Frontal cortex (tissue), 4 donors: ENCODE measurements at places on chromosomes 13 and 19.

DNA sequence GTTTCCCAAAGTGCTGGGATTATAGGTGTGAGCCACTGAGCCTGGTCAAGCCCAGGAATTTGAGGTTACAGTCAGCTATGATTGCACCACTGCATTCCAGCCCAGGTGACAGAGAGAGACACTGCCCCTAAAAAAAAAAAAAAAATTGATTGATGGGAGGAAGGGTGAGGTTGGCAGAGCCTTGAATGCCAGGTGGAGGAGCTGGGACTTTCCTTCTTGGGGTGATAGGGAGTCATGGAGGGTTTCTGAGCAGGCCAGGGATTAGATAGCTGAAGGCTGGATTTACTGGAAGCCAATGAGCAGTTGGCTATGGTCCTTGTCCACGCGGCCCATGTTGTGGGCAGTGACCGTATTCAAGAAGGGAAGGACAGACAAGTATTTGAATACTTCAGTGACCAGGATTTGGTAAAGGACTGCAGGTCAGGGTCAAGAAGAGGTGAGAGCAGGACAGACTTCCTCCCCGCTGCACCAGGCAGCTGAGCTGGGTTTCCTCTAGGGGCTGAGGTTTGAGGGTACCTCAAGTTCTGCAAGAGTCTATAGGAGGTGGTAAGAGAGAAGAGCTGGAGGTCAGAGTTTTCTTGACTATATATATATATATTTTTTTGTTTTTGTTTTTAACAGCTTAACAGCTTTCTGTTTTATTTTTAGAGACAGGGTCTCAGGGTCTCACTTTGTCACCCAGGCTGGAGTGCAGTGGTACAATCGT is 6.9 kb upstream of the ICAM4 start:
- no peak for DNase-seq

- peak; percentile 71 for DNase-seq
Measured at GRCh38 chr19:2719920-2720776, 1.0 kb downstream of the DIRAS1 start.

DNA sequence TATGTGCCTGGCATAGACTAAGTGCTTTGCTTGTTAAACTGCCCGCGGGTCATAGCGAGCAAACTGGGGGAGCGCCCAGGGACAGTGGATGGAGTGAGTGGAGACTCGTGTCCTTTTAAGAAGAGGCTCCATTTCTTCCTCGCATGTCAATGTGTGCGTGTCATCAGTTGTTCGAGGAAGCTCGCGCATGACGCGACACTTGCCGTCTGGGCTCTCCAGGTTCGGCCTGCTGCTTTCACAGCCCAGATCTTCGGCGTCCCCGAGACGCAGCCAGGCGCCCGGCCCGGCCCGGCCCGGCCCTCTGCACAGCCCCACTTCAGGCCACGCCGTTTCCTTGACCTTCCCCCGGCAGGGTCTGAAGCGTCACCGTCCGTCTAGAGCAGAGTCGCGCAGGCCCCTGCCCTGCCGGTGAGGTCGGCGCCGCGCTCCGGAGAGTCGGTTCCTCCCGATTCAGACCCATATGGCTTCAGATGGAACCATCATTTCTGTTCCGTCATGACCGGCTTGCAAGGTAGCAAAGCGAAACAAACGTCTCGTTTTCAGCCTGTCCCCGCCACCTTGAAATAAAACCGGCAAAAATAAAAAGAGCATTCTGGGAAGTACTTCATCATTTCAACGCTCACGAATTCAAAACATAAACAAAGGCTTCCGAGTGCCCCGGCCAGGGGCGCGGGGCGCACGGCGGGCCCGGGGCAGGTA is 599 bp upstream of the ARHGEF7 start:
- peak; percentile 42 for DNase-seq

- no peak for DNase-seq
Measured at GRCh38 chr19:8449830-8450229, 5.1 kb downstream of the HNRNPM start.

DNA sequence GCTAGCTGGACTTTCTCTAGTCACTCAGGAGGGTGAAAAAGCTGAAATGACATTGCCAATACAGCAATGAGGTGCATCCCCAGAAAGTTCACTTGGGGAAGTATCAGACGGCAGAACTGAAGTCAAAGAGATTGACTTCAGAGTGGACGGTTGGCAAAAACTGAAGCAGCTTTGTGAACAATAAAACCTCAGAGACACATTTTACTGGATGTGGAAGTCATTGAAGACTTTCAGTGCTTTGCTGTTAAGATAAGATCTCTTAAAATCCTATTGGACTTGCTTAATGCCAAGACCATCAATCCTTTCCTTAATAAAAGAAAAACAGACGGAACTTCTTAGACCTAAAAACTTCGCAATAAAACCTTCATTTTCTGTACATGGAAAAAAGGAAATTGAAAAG is 103.7 kb downstream of the ABCC4 start:
- DNase-seq, result no peak

DNA sequence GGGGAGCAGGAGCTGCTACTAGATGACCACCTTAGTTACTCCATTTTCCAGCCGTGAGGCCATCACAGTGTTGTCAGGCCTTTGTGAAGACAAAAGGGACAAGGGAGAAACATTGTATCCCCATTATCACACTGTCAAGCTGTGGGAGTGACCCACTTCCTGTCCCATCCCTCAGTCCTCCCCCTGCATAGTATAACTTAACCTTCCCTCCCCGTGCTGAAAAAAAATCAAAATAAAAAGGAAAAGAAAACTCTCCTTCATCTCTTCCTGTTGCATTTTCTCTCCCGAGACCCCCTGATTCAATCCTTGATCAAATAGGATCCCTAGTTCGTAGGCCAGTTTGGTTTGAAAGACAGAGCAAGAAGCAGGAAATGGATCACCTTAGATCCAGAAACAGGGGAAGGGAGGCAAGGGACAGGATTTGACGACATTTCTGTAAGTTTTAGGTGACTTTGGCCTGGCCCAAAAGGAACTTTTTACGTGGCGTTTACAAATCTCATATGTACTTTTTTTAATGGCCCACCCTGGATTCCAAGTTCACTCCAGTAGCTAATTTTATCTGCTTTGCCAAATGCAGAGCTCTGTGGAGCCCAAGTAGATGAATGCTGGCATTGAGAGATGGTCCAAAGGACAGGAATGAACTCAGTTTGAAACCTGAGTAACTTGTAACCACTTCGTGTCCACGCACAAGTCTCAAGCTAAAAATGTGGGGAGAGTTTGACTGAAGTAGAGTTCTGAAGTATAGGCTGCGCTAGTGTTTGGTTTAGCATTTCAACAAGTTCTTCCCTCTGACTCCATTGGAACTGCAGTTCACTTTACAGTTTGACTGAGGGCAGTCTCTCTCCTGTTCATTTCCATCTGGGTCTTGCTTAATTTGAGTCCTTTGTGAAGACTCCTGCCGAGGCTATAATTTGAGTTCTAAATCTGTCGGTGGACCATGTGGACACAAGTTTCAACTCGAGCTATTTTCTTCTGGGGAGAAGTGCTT is 16.6 kb upstream of the GATAD2A start:
- DNase-seq, result no peak

GRCh38 chr13:29746148-29746677 is 104.2 kb downstream of the UBL3 start:
- no peak for DNase-seq

GRCh38 chr13:24223341-24224231 is 63.1 kb downstream of the SPATA13 start:
- DNase-seq, result no peak

- DNase-seq, result no peak
Measured at GRCh38 chr13:97448503-97449251, 14.7 kb downstream of the RAP2A start.

GRCh38 chr13:33612641-33613638 is 205.0 kb upstream of the RFC3 start:
- no peak for DNase-seq

DNA sequence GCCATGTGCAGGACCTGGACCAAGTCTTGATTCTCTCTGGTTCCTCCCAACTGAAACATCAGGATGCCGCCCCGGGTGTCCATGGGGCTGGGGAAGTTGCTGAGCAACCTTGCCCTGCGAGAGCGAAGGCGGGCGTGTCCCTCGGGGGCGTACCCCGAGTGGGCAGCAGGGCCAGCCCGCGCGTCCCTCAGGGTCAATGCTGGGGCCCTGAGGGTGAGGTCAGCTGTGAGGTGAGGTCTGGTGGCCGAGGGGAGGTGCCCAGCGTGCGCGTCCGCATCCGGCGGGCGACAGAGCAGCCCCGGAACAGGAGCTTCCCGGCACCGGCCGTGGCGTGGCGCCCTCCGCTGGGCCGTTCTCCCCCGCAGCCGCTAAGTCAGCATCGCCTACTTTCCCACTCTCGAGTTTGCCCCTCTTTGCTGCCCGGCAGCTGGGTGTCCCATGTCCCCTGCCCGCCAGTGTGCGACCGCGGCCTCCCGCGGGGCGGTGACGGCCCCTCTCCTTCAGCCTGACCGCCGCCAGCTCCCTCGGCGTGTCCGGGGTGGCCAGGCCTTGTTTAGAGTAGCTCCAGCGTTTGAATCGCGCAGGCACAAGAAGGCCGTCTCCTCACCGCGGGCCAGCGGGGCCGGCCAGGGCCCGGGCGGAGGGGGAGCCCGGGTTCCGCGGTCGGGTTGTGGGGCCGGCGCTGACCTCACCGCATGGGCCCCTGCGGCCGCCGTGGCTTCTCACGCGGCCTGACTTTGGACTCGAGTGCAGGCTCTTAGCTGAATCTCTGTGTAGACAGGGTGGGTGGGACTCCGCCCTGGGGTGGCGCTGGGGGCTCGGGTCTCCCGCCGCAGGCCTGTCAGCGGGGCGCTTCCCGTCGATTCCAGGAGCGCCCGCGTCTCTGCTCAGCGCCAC is 33.0 kb downstream of the GJA3 start:
- DNase-seq, result peak; percentile 72

- no peak for DNase-seq
Measured at GRCh38 chr19:53545271-53546065, 7.5 kb downstream of the ZNF331 start.

DNA sequence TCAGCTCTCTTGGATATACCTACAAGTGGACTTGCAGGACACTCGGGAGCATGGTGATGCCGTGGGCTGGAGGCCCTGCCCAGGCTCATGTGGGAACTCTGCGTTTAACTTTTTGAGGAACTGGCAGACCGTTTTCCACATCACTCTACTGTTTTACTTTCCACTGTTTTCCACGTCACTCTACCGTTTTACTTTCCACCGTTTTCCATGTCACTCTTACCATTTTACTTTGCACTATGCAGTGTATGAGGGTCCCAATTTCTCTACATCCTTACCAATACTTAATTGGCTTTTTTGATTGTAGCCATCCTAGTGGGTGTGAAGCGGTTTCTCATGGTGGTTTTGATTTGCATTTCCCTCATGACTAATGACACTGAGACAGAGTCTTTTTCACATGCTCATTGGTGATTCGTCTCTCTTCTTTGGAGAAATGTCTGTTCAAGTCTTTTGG is 40.5 kb downstream of the GATAD2A start:
- no peak for DNase-seq

GRCh38 chr19:16170134-16170533 is 3.2 kb downstream of the CIB3 start:
- DNase-seq, result no peak

- DNase-seq, result no peak
Measured at GRCh38 chr13:32549788-32550187, 11.2 kb upstream of the N4BP2L2 start.

- no peak for DNase-seq
Measured at GRCh38 chr13:64256751-64257150, 2841.1 kb upstream of the PCDH20 start.

DNA sequence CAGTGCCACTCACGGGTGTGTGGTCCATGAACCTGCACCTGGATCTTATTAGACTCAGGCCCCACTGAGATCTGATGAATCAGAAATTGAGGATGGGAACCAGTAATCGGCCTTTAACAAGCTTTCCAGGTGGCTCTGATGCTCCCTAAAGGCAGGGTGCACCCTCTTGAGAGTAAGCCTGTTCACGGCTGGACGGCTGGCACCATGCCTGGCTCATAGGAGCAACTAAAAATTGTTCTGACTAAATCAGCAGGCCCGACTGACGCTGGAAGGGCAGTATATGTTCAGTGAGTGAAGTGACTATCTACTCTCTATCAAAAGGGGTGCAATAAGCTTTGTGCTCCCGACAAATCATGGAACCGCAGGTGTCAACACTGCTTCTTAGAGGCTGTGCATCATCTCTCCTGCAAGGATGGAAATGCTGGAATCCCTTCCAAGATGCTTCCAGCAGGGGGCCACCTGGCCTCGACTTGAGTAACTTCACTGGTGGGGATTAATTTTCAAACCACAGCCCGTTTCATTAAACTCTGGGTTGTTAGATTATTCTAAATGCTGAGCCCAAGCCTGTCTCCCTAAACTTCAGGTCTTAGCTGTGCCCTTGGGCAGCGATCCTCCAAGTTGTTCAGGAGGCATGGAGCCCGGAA is 28.4 kb downstream of the TMTC4 start:
- DNase-seq, result no peak

DNA sequence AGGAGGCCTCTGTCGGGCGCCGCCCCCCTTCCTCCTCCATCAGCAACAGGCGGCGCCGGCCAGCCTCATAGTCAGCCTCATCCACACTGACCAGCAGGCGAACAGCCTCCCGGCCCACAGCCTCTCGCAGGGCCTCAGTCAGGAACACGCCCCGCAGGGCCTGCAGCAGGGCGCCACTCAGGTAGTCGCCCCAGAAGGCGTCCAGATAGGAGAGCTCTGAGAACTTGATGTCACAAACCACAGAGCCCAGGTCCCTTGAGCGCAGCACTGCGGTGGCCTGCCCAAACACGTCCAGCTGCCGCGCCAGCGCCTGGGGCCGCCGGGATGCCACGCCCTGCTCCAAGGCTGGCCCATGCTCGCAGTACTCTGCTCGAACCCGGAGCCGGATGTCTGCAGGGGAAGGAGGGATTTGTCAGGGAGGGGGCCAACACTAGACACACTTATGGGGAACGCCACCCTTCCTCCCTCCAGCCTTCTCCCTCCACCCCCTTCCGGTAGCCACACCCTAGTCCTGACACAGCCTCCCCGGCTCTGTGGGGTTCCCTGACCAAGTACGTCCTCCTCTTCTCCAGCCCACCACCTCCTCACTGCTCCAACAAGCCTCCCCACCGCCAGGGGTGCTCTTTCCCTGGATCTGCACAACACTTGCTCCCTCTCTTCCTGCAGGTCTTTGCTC is 17.9 kb downstream of the DEDD2 start:
- no peak for DNase-seq

- DNase-seq, result peak; percentile 44
Measured at GRCh38 chr13:30142486-30143211, 164.7 kb downstream of the KATNAL1 start.

DNA sequence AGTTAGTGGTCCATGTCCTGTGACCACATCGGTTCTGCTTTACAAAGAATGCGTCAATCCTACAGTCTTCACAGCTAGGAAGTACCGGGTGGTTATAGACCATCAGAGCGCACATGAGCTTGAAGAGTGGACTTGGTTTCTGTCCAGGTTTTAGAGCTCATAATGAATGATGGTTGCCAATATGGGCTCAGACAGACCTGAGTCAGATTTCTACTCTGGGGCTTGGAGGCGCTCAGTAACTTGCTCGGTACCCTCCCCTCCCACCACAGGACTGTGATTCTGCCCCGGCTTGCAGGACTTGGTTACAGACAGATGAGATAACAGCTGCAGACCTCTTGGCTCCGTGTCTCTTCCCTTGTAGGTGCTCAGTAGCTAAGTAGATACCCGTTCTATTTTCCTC is 284.7 kb downstream of the TSHZ3 start:
- no peak for DNase-seq

GRCh38 chr19:21915411-21915810 is 79.4 kb upstream of the ZNF43 start:
- DNase-seq, result no peak
